ENCODE measurements at places on chromosomes 2 and 18.

- no peak for DNase-seq
Measured at GRCh38 chr2:200125444-200126284, 170.3 kb downstream of the MAIP1 start.

GRCh38 chr18:42736074-42736473, 379.4 kb downstream of the RIT2 start:
- no peak for DNase-seq

GRCh38 chr2:109439986-109440385, 173.8 kb downstream of the SEPTIN10 start:
- no peak for DNase-seq

DNA sequence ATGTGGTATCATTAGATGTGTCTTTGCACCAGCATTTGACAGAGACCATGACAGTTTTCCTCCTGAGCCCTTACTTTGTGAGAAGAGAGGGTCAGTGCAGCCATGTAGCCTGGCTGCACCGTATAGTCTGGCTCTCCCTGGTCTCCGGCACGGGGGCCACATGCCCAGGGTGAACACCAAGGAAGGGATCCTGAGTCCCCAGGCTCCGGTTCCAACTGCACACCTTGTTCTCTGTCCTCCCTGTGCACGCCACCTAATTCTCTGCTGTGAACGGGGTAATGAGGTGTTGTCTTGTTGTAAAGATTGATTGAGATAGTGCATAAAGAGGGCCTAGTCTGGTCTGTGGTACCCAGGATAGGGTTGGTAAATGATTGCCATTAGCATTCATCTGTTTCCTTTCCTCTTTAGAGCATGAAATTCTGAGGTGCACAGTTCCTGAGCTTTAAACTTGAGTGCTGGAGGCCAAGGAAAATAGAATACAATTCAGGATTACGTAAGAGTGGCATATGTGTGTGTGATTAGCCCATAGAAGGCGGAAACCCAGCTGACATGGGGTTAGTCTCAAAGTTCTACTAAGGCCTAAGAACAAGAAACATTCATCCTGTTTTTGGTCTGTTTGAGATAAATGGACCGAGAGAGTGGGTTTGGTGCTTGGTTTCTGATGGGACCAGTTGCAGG, 55.5 kb downstream of the NCK2 start:
- DNase-seq = no peak

DNA sequence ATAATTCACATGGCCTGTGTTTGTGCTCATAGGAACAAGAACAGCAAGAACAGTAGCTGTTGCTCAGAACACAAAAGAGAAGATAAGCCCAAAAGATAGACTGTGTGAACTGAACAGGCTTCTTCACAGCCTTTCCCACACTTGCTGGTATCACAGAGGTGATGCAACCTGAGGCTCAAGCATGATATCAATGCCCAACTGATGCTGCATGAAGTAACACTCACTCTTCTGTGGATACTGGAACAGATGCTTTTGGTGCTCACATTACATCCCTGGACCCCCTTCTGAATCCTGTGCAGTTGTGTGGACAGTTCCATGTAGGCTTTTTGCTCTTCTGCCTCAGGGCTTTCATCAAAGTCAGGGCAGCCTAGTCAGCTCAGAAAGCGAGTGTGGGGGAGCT, 88.4 kb upstream of the RND3 start:
- no peak for DNase-seq

GRCh38 chr2:229672021-229672420, 42.3 kb downstream of the DNER start:
- no peak for DNase-seq

DNA sequence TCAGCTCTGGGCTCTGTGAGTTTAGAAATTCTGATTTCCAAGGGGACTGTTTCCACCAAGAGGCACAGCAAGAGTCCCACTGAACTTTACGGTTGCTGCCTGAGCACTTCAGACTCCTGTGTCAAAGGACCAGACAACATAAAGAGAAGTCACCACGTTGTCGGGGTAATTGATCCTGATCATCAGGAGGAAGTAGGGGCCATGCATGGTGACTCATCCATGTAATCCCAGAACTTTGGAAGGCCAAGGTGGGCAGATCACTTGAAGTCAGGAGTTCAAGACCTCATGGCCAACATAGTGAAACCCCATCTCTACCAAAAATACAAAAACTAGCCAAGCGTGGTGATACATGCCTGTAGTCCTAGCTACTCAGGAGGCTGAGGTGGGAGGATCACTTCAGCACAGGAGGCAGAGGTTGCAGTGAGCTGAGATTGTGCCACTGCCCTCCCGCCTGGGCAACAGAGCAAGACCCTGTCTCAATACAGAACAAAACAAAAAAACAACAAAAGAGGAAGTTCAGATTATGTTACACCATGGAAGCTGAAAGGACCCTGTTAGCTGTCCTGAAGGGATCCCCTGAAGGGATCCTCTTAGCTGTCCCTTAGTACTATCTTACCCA, 9.4 kb upstream of the ASXL2 start:
- no peak for DNase-seq

GRCh38 chr2:3462493-3463104, 56.7 kb downstream of the ADI1 start:
- DNase-seq = no peak

DNA sequence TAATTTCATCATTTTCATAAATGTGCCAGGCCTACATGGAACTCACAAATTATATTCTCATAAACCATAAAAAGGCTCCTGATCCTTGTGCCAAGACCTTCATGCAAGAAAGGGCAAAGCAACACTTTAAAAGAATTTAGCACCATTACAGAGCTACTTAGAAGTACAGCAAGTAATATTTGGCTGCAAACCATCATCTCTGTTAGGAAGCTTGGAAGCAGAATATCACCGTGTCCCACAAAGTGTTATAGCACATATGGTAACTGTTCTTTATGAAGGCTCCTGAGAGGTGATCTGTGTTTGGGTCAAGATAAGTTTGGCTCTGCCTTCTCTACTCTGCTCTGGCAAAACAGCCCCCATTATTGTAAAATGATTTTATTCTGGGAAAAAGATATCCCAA, 59.7 kb upstream of the KCNJ3 start:
- no peak for DNase-seq

DNA sequence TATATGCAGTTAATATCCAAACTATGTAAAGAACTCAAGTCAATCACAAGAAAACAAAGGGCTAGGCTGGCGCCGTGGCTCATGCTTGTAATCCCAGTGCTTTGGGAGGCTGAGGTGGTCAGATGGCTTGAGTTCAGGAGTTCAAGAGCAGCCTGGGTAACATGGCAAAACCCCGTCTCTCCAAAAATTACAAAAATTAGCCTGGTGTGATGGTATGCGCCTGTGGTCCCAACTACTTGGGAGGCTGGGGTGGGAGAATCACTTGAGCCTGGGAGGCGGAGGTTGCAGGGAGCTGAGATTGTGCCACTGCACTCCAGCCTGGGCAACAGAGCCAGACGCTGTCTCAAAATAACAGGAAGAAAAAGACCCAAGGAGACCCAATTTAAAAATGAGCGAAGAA, 91.9 kb upstream of the ALKAL2 start:
- no peak for DNase-seq

DNA sequence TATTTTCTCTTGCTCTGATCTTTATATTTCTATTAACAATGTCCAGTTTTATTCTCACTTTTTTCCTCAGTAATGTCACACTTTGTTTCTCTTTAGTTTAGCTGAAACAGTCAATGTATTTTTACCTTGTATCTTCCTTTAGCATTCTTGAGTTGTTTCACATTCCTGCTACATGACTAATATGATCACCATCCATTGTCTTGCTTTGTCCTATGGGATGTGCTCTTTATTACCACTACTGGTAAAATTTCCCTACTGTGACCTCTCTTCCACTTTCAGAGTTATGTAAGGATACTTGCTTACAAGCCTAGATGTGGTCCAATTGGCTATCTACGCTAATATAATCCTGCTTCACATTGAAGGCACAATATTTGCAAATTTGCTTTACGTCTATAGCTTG, 457.9 kb downstream of the PIK3C3 start:
- no peak for DNase-seq

DNA sequence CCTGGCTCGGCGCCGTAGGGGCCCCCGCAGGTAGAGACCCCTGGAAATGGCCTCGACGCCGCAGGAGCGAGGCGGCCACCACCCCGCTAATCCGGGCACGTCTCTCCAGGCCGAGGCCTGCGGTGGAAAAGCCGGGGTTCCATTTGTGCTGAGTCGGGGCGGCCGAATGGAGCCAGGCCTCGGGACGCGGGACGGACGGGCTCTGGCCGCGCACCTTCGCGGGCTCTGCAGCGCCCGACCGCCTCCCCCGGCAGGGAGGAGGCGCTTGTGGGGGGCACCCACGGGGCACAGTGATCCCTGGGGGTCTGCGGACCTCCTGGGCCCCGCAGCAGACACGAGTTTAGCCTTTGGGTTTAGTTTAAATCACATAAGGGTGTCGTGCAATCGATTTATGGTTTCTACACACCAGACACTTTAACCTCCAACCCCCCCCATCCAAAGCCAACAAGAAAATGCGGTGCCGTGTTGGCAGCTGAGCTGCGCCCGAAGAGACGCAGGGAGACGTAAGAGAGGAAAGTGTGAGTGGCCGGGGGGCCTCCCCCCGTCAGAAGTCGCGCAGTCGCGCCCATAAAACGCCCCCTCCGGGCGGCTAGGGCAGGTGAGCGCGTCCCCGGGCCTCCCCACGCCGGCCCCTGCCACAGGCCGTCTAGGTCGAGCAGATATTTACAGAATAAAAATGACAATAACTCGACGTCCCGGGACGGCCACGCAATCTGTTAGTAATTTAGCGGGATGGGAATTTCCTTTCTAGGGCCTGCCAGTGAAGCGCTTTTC, 1.0 kb upstream of the NFATC1 start:
- no peak for DNase-seq

DNA sequence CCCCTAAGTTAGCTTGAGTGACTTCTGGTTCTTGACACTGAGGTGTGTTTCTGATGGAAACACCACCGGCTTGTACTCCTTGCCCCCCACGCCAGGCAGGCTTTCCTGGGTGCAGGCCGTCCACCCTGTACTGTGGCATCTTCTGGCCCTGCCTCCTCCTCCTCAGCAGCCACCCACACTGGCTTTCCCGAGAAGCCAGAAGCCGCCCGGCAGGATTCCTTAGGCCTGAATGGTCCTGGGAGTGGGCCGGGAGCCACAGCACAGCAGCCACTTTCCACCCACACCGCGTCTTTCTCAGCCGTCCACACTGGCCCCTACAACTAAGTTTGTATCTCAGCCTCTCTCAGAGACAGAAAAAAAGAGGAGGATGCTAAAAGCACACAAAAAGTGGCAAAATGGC, 2.1 kb upstream of the HSBP1L1 start:
- no peak for DNase-seq

DNA sequence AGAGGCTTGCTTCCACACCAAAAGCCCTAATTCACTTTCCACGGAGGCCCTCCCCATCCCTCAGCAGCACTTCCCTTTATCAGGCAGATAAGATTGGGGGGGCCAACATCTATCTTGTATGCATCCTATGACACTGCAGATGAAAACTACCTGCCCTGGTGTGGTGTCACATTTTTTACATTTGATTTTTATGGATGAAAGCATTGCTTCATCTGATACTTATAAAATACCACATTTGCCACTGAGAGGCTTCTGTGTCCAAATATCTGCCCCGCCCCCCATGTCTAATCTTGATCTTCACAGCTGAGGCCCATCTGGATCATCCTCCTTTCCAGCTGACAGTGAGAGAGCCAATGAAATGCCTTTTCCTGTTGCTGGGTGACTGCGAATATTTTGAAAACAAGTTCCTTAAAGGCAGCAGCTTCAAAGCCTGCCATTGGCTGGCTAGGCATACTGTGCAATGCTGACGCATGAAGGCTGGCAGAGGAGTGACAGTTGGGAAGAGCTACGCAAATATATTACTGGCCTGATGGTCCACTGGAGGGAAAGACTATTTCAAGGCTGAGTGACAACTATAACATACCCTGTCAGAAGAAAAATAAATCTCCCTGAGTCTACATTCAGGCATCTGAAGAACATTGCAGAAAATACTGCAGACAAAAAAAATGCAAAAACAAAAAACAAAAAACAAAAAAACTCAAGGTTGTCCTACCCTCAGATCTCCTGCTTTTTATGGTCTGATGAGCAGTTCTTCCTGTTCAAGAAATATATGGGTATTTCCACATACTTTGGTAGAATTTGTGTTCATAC, 318.7 kb downstream of the PDE11A start:
- DNase-seq = no peak

DNA sequence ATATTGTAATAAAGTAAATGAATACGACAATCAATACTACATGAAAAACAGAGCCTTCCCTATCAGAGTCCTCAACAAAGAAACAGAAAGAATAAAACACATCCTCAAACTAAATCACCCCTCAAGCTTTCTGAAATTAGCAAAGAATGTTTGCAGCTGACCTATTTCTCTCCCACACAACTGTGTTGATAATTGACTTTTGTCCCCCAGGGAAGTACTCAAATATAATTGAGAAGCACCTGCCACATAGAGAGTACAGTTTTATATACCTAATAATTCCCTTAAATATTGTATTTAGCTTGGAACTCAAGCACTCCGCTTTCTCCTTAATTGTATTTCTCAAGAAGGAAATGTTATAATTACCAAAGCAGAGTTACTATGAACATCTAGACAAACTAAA, 12.6 kb downstream of the CACNB4 start:
- no peak for DNase-seq

GRCh38 chr2:63796366-63796765, 45.3 kb upstream of the UGP2 start:
- no peak for DNase-seq

Measured in stimulated activated effector memory CD8-positive, alpha-beta T cell treated with anti-CD3 and anti-CD28 coated beads, Interleukin-12 subunit alpha, Interleukin-12 subunit beta, amount 100 ng/mL, for 72 hours (primary cell).